ENCODE measurements at places on chromosomes 5 and 9.

GRCh38 chr9:114202849-114203248 lies 47.5 kb downstream of the COL27A1 start:
- DNase-seq: no peak

- no peak for DNase-seq
These were observed 46.3 kb downstream of the DROSHA start for GRCh38 chr5:31485376-31486207.

DNA sequence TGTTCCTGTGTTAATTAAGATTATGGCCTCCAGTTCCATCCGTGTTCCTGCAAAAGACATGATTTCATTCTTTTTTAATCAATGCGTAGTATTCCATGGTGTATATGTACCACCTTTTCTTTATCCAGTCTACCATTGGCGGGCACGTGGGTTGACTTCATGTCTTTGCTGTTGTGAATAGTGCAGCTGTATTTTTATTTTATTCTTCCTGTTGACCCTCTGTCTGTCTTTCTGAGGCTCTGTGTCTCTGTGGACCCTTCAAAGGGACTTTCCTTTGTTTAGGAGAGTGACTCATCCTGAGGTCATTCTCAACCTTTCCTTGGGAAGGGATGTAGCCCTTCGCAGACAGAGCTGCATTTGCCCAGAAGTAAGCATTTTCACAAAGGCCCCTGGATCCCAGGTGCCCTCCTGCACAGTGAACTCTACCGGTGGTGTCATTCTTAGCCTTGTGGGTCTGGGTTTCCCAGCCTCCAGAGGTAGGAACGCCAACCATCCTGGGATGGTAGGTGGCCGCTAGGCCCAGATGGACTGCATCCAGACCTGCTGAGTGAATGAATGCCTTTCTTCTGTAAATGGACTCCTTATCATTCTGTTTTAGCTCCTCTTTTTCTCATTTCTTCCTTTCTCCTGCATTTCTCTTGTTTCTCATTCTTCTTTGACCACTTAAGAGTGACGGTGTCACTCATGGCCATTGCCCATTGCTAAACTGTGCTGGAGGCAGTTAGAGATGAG lies 22.4 kb downstream of the TRIO start:
- no peak for DNase-seq

GRCh38 chr9:91978740-91979414 lies 28.8 kb upstream of the ROR2 start:
- DNase-seq: no peak

DNA sequence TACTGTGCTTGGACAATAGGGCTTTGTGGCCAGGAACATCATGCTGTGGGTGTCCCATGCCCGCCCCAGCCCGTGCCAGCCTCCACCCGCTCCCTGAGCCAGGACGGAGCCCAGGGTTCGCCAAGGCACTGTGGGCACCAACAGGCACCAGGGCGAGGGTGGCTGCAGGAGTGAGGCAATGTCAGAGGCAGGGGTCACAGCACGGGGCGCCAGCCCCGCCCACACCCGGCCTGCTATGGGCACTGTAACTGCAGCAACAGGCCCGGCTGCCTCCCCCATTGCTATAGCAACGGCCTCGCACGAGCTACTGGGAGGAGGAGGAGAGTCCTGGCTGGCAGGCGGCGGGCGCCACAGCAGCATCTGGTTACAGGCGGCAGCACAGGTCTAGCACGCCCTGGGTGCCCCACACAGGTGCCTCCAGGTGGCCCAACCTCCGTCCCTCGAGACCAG lies 2.5 kb downstream of the ABCA2 start:
- DNase-seq: no peak

GRCh38 chr5:93589829-93590215 lies 6.8 kb downstream of the NR2F1 start:
- no peak for DNase-seq

All from stimulated activated CD8-positive, alpha-beta memory T cell treated with anti-CD3 and anti-CD28 coated beads, Interleukin-7, amount 100 ng/mL, for 24 hours (primary cell).